ENCODE measurements at places on chromosomes 5 and 9. TPM values are rescaled to one million over a fixed set of nuclear protein-coding genes. Genes with fewer than 3 reads are reported as not detected.
A peak's percentile ranks its signal among the peaks of the same experiment; 100 is the strongest.

GRCh38 chr5:31754741-31755675 lies 116.1 kb downstream of the PDZD2 start:
- no peak for DNase-seq

Gene MLANA
- polyA plus RNA-seq = not detected

DNA sequence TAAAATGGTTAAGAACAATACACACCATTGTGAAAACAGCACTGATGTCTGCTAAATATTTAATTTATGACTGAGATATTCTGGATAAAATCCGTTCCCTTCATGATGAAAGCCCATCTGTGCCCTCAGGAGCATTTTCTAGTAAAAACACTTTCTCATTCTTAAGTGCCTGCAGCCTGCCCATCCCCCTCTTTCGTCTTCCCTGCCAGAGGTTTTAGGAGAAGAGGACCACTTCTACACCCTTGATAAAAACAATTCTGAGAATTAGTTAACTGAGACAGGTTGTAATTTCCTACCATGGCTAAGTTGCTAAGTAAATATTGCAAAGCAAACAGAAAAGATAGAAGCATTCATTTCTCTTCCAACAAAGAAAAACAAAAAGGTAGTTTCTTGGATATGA lies 272.6 kb downstream of the ATPSCKMT start:
- DNase-seq = no peak

DNA sequence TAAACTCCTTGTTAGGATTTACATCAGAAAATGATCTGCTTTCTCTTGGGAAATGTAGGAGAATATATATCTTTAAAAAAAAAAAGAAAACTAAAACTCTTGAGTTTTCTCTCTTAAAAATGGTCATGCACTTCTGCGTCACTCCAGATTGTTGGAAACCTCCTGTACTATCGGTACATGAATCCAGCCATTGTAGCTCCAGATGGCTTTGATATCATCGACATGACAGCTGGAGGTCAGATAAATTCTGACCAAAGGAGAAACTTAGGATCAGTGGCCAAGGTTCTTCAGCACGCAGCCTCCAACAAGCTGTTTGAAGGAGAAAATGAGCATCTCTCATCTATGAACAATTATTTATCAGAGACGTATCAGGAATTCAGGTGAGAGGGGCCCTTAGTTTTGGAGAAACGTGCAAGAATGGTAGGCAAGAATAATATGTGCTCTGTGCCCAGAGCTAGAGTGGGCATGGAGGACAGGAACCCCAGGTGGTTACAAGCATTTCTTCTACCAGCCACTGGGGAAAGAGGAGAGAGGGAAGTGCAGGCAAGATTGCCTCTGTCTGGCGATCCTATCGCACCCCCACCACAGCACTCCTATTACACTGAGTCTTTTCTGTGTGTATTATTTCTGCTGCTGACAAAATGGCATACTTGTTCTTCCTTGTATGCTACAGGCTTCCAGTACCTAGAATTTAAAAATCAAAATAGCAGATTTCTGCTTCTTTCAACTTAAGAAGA lies 41.4 kb upstream of the F2R start:
- no peak for DNase-seq

Gene ANGPTL2
- 0.36 TPM for polyA plus RNA-seq

Gene FCN1
- not detected for polyA plus RNA-seq

GRCh38 chr5:155833287-155833686 lies 493.7 kb upstream of the SGCD start:
- DNase-seq = no peak

DNA sequence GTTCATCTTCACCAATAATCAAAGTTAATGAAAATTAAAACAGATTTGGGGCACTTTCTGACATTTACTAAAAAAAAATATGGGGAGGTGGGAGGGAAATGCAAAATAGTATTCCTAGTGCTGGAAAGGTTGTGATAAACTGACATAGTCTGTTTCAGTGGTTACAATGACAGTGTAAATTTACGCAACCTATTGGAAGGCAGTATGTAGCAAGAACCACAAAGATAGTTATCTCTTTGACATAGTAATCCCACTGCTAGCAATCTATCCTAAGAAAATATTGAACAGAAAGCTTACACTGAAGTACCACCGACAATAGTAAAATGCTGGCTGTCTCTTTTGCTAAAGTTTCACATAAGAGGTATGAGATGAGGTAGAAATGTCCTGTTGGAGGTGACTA lies 15.1 kb upstream of the EPB41L4B start:
- no peak for DNase-seq

DNA sequence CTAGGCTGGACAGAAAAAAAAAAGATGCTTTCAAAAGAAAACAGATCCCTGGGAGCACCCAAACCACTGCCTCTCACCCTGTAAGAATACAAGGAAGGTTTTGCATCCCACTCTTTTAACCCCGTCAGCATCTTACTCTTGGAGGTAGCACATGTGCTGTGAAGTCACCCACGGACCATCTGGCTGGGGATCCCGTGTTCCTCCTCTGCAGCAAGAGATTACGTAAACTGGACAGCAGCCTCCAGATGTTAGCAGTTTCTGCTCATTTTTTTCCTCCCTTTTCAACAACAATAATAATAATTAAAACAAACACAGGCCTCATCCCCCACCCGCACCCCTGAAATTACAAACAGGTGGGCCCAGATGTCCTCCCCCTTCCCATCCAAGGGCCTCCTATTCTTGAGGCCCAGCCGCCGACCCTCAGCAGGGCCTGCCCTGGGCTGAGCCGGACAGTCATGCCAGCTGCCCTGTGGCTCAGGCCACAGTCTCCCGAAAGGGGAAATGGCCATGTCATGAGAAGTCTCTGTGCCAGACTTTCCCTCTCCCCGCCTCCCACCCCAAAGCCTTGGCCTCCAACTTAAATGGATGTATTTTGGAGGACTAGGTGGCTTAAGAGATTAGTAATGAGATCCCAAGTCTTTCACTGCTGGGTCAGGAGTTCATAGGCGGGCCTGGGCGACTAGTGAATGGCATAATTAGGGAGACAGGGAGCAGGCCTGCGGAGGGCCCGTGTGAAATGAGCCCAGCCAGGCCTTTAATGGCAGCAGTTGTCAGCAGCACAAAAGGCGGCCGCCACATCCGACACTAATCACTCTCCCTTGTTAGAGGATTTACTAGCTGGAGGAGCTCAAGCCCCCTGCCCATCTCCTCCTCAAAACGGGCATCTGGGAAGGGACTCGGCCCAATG lies 165.1 kb downstream of the PAPPA start:
- no peak for DNase-seq

Gene SYNPO
- 6.9 TPM for polyA plus RNA-seq

Gene PHYKPL
- 8.9 TPM for polyA plus RNA-seq

DNA sequence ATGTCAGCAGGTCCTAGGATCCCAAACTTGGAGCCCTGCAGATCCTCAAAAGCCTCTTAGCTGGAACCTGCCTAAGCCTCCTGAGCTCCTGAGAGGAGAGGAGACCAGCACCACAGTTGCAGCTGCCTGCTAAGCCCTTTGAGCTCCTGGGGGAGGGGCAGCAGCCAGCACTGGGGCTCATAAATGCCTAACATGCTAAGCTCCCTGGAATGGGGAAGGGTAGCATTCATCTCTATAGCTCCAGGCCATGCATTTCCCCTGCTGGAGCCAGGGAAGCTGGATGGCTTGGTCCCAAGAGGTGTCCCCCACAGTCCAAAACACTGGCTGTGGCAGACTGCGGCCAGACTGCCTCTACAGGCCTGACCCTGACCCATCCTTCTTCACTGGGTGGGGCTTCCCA lies 182.7 kb downstream of the KCNN2 start:
- no peak for DNase-seq

DNA sequence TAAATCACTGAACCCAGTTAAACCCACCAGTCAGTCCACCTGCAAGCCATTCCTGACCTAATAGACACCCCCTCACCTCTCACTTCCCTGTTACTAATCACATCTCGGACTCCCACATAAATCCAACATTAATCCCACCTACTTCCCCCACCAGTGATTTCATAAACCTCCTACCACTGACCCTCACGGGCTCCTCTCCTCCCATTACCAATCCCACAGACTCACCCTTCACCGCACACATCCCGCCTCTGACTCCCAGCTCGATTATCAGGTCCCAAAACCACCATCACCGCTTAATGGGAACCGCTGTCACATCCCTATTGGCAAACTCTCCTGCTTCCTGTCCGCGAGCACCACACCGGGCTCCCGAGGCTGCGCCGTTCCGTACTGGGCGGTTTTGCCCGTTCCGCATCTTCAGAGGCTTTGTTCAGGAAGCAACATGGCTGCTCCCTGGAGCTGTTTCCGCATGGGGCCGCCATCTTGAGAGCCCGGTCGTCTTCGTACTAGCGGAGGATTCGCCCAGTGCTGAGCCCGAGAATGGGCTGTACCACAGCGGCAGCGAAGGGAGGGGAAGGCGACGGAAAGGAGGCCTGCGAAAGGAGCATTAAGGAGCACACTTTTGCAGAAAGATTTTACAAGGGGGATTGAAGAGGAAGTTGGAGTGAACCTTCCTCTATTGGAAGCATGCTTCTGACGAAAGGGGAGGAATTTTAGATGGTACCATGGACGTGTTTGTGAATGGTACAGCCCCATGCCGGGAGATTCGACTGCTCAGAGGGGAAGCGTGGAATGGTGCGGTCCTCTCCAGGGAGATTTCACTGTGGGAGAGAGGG lies at the start of gene ZNF300:
Gene ZNF300 (minus strand): TSS at position 502 of the 833 bp plus-strand sequence. CDS start 1,825 bp downstream, outside the sequence.
- peak; percentile 86 for DNase-seq

- peak; percentile 20 for DNase-seq
These were observed 144.0 kb upstream of the ZNF462 start for GRCh38 chr9:106718936-106719335.

- DNase-seq = no peak
These were observed 44.8 kb downstream of the PHF2 start for GRCh38 chr9:93620881-93621820.

DNA sequence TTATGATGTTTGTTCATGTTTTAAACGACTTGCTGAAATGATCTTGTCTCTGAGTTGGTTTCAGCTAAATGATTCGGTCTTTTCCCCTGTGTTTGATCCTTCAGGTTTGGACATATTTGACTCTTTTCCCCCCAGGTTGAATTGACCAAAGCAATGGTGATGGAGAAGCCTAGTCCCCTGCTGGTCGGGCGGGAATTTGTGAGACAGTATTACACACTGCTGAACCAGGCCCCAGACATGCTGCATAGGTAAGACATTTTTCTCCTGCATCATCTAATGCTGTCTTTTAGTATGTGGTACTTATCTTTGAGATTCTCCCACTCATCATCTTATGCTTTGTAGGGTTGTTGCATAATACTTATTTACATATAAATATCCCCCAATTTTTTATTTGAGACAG lies 14.7 kb downstream of the G3BP1 start:
- DNase-seq = no peak

DNA sequence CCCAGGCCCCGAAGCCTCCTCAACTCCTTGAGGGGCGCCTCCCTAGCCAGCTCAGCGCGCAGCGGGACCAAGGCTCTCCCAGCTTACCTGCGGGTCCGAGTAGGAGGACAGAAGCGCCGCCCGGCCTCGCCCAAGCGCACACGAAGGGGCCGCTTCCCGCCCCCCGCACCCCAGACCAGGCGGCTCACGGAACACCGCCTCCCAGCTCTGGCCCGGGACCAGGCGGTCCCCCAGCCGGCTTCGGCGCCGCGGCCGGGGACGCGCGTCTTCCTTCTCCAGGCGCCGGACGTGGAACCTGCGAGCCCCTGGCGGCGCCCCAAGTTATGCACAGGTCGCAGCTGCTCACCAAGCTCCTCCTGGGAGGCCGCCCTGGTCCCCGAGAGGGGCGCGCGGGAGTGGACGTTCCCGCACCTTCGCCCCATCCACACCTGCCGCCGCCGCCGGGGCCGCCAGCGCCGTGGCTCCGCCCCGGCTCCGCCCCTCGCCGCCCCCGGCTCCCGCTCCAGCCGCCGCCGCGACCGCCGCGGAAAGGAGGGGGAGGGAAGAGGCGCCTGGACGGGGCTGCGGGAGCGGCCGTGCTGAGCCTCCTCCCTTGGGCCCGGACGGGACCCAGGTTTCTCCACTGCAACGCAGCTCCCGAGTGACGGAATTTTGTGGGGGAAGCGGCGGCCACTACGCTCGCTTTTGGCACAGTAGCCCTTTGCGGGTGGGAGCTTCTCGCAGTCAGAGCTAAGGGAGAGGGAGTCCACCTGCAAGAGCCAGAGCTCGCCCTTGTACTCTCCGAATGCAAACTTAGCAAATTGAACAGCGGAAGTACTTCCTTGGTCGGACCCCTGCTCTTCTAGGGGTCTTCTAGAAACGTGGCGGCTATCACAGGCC lies 77.5 kb upstream of the IFNE start:
- DNase-seq = peak; percentile 57

Data from foreskin keratinocyte (primary cell).